ENCODE measurements at places on chromosomes 7 and 10. TPM values are rescaled to one million over a fixed set of nuclear protein-coding genes. Genes with fewer than 3 reads are reported as not detected.

GRCh38 chr7:28778786-28779185 is 179.3 kb downstream of the TRIL start:
- no peaks in the 10 kb centered on the region for H3K27me3 ChIP-seq
- no peak for DNase-seq
- H3K4me1 ChIP-seq = no peaks in the 10 kb centered on the region
- no peak overlapping the region for H3K4me3 ChIP-seq

- H3K27me3 ChIP-seq = no peaks in the 10 kb centered on the region
- DNase-seq = no peak
- peak overlapping the region; percentile 9 for H3K27ac ChIP-seq
- H3K4me3 ChIP-seq = no peak overlapping the region
- peaks cover 45% of the 10 kb centered on the region for H3K4me1 ChIP-seq
- H3K36me3 ChIP-seq = no peaks in the 10 kb centered on the region
These were observed 32.4 kb downstream of the TRIM8 start for GRCh38 chr10:102676534-102677315.

- H3K36me3 ChIP-seq = no peaks in the 10 kb centered on the region
- peak overlapping the region; percentile 44 for H3K27ac ChIP-seq
- no peak for DNase-seq
- peaks cover 50% of the 10 kb centered on the region for H3K4me1 ChIP-seq
- no peaks in the 10 kb centered on the region for H3K27me3 ChIP-seq
These were observed 46.4 kb downstream of the CSTF2T start for GRCh38 chr10:51653025-51653424.

GRCh38 chr7:155450970-155451801 is 6.7 kb upstream of the EN2 start:
- H3K36me3 ChIP-seq = no peaks in the 10 kb centered on the region
- no peak overlapping the region for H3K4me3 ChIP-seq
- DNase-seq = no peak
- H3K27me3 ChIP-seq = peaks cover 67% of the 10 kb centered on the region
- H3K4me1 ChIP-seq = peaks cover 19% of the 10 kb centered on the region
- H3K27ac ChIP-seq = no peak overlapping the region

- no peaks in the 10 kb centered on the region for H3K4me1 ChIP-seq
- DNase-seq = no peak
- H3K36me3 ChIP-seq = no peaks in the 10 kb centered on the region
These were observed 1.6 kb upstream of the TMEM225B start for GRCh38 chr7:99596408-99596955.

DNA sequence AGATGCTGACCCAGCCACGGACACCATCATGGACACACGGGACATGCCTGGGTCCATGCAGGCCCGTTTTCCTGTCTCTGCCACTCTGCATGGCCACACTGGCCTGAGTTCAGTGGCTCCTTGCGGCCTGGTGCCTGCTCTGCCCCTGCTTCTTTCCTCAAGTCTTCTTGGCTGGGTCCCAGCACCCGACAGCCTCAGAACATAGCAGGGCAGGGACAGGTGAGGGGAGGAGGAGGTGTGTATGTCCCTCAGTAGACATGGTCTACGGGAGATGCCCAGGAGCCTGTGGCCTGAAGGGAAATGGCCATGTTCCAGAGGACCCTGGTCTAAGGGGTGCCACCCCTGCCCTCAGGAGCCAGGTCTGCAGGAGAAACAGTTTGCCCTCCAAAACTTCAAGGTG is 2.2 kb upstream of the AQP1 start:
- no peak overlapping the region for H3K4me3 ChIP-seq
- no peak for DNase-seq
- H3K4me1 ChIP-seq = no peaks in the 10 kb centered on the region

- no peaks in the 10 kb centered on the region for H3K4me1 ChIP-seq
- H3K27ac ChIP-seq = no peak overlapping the region
- H3K27me3 ChIP-seq = no peaks in the 10 kb centered on the region
- DNase-seq = no peak
These were observed 1153.8 kb upstream of the C7orf33 start for GRCh38 chr7:147436718-147437117.

GRCh38 chr10:30455816-30456215 is 21.8 kb downstream of the MAP3K8 start:
- H3K4me1 ChIP-seq = peaks cover 33% of the 10 kb centered on the region
- DNase-seq = no peak
- H3K36me3 ChIP-seq = peaks cover 74% of the 10 kb centered on the region
- H3K27ac ChIP-seq = peak overlapping the region; percentile 71
- H3K4me3 ChIP-seq = peak overlapping the region; percentile 10
- no peaks in the 10 kb centered on the region for H3K27me3 ChIP-seq

The ADAM22 gene
- 0.42 TPM for total RNA-seq

GRCh38 chr10:53489335-53490182 is 717.0 kb upstream of the MBL2 start:
- H3K36me3 ChIP-seq = no peaks in the 10 kb centered on the region
- no peaks in the 10 kb centered on the region for H3K27me3 ChIP-seq
- no peak overlapping the region for H3K4me3 ChIP-seq
- no peak overlapping the region for H3K27ac ChIP-seq

- peak overlapping the region; percentile 37 for H3K27ac ChIP-seq
- H3K27me3 ChIP-seq = no peaks in the 10 kb centered on the region
- H3K36me3 ChIP-seq = no peaks in the 10 kb centered on the region
- peaks cover 4% of the 10 kb centered on the region for H3K4me1 ChIP-seq
These were observed 140.7 kb downstream of the RGS10 start for GRCh38 chr10:119401671-119402395.

DNA sequence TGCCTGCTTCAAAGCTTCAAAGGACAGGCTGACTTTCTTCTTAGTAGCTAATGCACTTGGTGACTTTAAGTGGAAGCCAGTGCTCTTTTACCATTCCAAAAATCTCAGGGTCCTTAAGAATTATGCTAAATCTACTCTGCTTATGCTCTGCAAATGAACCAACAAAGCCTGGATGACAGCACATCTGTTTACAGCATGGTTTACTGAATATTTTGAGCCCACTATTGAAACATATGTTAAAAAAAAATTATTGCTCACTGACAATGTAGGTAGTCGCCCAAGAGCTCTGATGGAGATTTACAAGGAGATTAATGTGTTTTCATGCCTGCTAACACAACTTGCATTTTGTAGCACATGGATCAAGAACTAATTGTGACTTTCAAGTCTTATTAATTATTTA is 258.2 kb upstream of the HGF start:
- no peak overlapping the region for H3K4me3 ChIP-seq
- no peak for DNase-seq
- no peak overlapping the region for H3K27ac ChIP-seq
- no peaks in the 10 kb centered on the region for H3K4me1 ChIP-seq
- H3K36me3 ChIP-seq = peaks cover 3% of the 10 kb centered on the region

DNA sequence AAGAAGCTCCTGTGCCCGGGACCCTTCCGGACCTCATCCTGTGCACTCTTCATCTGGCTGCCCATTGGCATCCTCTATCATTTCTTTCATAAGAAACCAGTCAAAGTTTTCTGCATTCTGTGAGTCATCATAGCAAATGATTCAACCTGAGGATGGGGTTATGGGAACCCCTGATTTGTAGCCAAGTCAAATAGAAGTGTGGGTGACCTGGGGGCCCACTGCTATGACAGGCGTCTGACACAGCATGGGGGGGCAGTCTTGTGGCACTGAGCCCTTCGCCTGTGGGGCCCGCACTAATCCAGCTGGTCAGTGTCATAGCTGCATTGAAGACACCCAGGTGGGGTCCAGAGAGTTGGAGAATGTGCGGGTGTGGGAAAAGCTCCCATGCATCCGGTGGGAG is 230.4 kb downstream of the USP6NL start:
- H3K4me1 ChIP-seq = no peaks in the 10 kb centered on the region
- no peaks in the 10 kb centered on the region for H3K27me3 ChIP-seq
- H3K36me3 ChIP-seq = no peaks in the 10 kb centered on the region
- H3K27ac ChIP-seq = no peak overlapping the region
- DNase-seq = no peak

GRCh38 chr10:20473023-20473760 is 423.9 kb downstream of the NEBL start:
- no peak overlapping the region for H3K4me3 ChIP-seq
- H3K27me3 ChIP-seq = no peaks in the 10 kb centered on the region
- no peak for DNase-seq
- H3K4me1 ChIP-seq = no peaks in the 10 kb centered on the region

The MYL7 gene
- total RNA-seq = 1.7 TPM

DNA sequence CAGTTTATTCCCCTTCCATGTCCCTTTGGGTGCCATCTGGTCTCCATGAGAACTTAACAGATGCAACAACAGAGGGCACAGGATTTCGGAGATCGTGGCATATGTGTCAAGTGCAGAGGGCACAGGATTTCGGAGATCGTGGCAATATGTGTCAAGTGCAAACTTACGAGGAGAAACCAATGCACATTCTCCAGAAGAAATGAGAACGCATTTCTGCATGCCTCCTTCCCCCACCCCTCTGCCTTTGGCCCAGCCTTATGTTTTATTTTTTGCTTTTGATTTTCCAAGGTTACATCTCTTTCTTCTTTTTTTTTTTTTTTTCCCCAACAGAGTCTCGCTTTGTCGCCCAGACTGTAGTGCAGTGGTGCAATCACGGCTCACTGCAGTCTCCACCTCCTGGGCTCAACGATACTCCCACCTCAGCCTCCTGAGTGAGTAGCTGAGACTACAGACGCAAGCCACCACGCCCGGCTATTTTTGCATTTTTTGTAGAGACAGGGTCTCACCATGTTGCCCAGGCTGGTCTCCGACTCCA is 586 bp upstream of the ANKRD26 start:
- DNase-seq = no peak
- peak overlapping the region; percentile 99 for H3K4me3 ChIP-seq
- H3K27me3 ChIP-seq = no peaks in the 10 kb centered on the region
- no peaks in the 10 kb centered on the region for H3K36me3 ChIP-seq
- peak overlapping the region; percentile 94 for H3K27ac ChIP-seq
- H3K4me1 ChIP-seq = peaks cover 8% of the 10 kb centered on the region

The VPS37D gene
- 1.1 TPM for total RNA-seq

The PIK3AP1 gene
- 3.3 TPM for total RNA-seq

The GARS1 gene
- 80.3 TPM for total RNA-seq

GRCh38 chr7:68733219-68734153 is 864.8 kb upstream of the AUTS2 start:
- no peaks in the 10 kb centered on the region for H3K4me1 ChIP-seq
- no peaks in the 10 kb centered on the region for H3K36me3 ChIP-seq
- H3K27ac ChIP-seq = no peak overlapping the region
- H3K27me3 ChIP-seq = no peaks in the 10 kb centered on the region
- DNase-seq = no peak

All from psoas muscle (tissue), 8 donors.